Brain microvascular endothelial cell (primary cell): ENCODE measurements at places on chromosomes 4 and X.

GRCh38 chrX:71198066-71198465 is 25.0 kb upstream of the GJB1 start:
- no peak for DNase-seq

- peak; percentile 4 for DNase-seq
These were observed 1.2 kb downstream of the PRPS1 start for GRCh38 chrX:107629540-107629909.

GRCh38 chr4:7185487-7186030 is 6.8 kb upstream of the SORCS2 start:
- DNase-seq: no peak

GRCh38 chr4:115149106-115149505 is 35.7 kb upstream of the NDST4 start:
- DNase-seq: no peak

DNA sequence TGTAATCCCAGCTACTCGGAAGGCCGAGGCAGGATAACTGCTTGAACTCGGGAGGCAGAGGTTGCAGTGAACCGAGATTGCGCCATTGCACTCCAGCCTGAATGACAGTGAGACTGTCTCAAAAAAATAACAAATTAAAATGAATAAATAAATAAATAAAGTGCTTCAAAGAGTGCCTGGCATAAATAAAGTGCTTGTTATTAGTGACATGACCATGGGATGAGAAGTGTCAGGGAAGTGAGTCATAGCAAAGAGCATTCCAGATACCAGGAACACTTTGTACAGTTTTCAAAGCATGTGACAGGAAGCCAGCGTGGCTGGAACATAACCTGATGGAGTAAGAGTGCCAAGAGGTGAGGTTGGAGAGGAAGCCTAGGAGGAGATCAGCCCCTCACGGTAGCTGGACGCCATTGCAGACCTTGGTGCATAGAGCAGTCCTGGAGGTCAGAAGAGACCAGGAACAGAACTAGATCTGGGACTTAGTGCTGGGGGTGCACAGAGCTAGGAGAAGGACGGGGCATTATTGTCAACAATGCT is 6.0 kb upstream of the WDR13 start:
- DNase-seq: peak; percentile 73

DNA sequence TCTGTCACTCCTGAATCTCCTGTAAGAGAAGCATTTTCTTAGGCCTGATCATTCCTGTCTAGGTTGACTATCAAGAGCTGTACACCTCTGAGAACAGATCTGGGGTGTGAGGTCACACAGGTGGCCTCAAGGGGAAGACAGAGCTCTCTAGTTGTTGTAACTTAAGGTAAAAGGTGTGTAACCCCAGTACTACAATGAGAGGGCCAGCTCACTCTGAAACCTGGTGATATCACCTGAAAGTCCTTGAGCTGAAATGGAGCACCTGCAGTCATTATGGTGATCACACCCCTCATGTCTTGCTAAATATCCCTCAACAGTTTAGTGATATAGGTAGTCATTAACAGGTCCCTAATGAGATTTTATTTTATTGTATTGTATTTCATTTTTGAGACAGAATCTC is 8.8 kb upstream of the FAM9C start:
- no peak for DNase-seq

DNA sequence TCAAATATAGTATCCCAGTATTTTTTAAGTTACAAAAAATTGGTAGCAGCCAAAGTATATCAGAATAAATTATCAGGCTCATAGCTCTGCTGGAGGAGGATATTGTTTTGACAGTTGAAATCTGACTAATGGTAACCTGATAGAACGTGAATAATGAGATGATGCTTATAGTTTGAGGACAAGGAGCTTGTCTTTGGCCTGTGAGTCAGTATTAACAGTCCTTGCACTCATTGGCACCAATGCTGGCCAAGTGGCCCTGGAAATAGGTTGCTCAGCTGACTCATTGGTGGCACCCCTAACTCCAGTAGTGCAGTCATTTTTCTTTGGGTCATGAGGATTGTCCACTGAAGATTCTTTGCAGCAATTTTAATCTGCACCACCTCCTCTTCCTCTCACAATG is 203.3 kb upstream of the JADE1 start:
- DNase-seq: peak; percentile 83

DNA sequence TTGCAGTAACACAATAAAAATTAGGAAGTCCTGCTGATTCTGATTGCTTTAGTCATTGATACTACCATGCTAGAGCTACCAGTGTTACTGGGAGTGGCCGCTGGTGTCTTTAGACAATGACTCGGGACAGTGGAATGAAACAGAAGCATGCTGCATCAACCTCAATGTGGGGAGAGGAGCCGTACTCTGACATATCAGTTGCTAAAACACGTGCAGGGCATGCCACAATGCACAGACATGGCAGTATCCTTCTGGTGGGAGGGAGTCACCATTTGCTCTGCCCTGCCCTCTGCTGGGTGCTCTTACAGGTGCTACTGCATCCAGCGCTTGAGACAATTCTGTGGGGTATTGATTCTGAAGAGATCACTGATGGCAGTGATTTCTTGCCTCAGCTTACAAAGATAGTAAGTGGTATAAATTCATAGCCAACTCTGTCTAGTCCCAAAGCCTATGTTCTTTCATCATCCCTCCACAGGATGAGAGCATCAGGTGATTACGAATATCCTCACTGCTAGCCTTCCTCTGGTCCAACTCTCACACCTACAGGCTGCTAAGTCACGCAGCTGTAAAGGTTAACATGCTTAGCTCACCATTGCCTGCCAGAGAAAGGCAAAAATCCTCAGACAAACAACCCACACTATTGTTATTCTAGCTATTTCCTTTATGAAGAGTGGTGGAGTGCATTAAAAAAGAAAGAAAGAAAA is 43.7 kb downstream of the NSG1 start:
- DNase-seq: peak; percentile 89

- DNase-seq: no peak
These were observed 62.0 kb downstream of the ZFYVE28 start for GRCh38 chr4:2356123-2357069.

GRCh38 chrX:139930916-139931645 is 1.8 kb downstream of the ATP11C start:
- no peak for DNase-seq

GRCh38 chrX:104284507-104284906 is 29.8 kb upstream of the ESX1 start:
- DNase-seq: no peak

- DNase-seq: peak; percentile 14
These were observed 75.6 kb upstream of the RXFP1 start for GRCh38 chr4:158446106-158446505.

GRCh38 chrX:47540754-47541538 is 20.1 kb upstream of the ARAF start:
- DNase-seq: peak; percentile 90

GRCh38 chr4:84632092-84632491 is 49.2 kb downstream of the CDS1 start:
- DNase-seq: peak; percentile 76

DNA sequence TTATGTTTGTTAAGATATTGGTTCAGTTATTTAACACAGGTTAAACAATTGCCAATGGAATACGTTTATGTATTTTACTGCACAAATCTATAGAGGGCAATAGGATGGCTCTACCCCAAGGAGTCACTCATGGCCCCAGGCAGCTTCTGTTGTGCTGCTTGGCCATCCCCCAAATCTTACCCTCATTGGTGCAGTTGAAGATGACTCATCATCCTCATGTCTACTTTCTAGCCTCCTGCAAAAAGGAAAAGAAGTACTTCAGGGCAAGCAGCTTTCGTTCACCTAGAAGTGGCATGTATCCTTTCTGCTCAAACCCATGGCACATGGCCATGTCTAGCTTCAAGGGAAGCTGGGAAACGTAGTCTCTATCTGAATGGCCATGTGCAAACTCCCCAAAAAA is 14.2 kb downstream of the PHOX2B start:
- DNase-seq: no peak

DNA sequence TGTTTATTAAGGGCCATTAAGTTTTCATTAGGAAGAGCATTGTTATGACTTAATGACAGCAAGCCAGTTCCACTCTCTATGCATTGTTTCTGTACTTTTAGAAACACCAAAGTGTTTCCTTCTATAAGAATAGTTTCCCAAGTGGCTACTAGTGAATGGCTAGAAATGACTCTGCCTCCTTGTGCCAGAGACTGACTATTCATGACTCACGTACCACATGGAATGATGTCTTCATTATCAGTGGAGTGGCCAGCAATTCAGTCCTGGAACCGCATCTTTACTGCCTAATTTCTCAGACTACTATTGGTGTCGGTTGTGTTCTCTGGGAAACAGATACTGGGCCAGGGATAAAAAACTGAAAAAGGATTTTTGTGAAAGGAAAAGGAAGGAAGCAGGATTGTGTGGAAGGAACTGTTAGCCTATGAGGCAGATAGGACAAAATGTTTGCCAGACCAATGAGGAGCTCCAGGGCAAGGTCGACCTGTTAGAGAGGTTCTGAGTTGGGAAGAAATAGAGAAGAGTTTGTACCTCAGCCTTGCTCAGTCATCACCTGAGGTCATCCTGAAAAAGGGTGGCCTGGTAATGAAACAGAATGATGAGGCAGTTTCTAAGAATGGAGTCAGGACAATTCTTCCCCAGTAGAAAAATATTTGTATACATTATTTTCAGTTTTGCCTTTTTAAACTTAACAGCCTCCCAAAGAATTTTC is 218.6 kb downstream of the SPCS3 start:
- DNase-seq: peak; percentile 96

- no peak for DNase-seq
These were observed 76.5 kb downstream of the MAPK10 start for GRCh38 chr4:86283371-86283770.

- DNase-seq: no peak
These were observed 105.7 kb upstream of the GATB start for GRCh38 chr4:151866592-151866918.

- DNase-seq: no peak
These were observed 71.8 kb upstream of the PGRMC2 start for GRCh38 chr4:128359422-128359821.

DNA sequence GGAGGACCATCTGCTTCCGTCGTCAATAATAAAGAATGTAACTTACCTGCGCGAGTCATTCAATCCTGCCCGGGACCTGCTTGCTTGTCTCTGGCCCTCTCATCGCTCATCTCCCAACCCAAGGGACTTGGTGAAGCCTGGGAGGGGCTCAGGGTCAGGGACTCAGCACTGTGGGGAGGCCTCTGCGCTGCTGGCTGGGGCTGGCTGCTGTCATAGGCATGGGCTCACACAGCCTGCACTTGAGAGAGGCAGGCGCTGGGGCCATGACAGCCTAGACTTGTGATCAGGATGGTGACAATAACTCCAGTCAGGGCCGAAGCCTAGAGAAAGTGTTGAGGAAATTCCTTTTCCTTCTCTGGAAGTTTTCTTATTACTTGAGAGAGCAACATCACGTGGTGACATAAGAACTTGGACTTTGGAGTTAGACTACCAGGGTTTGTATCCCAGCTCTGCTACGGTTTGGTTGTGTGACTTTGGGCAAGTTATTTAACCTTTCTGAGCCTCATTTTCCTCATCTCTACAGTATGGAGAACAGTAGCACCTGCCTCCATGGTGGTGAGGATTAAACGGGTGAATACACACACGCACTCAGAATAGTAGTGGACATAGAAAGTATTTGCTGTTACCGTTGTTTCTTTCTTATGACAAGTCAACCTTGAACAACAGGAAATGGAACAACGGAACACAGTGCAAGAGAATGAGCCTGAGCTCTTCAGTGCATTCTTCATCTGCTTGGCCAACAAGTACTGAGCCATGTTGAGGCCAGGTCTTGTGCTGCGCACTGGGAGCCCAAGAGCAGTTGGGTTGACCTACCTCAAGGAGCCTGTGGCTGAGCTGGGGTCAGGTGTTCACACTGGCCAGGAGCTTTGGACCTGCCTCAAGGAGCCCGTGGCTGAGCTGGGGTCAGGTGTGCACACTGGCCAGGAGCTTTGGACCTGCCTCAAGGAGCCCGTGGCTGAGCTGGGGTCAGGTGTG is 60.5 kb downstream of the TBC1D14 start:
- DNase-seq: no peak
